Sciatic nerve (tissue), 2 donors: ENCODE measurements at places on chromosomes 13 and 19. TPM values are rescaled to one million over a fixed set of nuclear protein-coding genes. Genes with fewer than 3 reads are reported as not detected.

The URAD gene
- not detected for total RNA-seq

The FLT3LG gene
- total RNA-seq: 19.6 TPM

GRCh38 chr19:12695096-12695495, 1.3 kb downstream of the FBXW9 start:
- no peak for DNase-seq

The RPL28 gene
- total RNA-seq: 902 TPM

GRCh38 chr19:2724148-2724557, 3.0 kb upstream of the DIRAS1 start:
- no peak for DNase-seq

The KCNN4 gene
- 3.0 TPM for total RNA-seq

The NAT14 gene
- 11.5 TPM for total RNA-seq

GRCh38 chr13:103391936-103392335, 325.7 kb upstream of the SLC10A2 start:
- no peak for DNase-seq

The JOSD2 gene
- 33.6 TPM for total RNA-seq

The PIAS4 gene
- total RNA-seq: 33.4 TPM

DNA sequence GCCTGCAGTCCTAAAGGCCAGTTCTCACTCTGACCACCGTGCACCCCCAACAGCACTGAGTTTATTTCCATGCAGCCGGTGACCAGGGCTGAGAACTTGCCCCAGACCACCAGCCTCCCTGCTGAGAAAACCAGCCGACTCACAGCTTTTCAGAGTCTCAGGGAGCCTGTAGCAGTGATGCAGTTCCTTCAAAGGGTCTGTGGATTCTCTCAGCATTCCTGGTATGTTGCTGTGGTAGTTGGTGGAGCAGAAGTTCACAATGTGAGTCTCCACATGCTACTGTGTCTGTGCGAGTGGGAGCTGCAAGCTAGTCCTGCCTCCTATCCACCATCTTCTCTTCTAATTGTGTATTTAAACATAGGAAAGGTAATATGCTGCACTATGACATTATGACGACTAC, 254.9 kb upstream of the KLF12 start:
- no peak for DNase-seq

GRCh38 chr19:19403373-19403901, 2.0 kb upstream of the GATAD2A start:
- DNase-seq: no peak

The KRTDAP gene
- total RNA-seq: not detected

The TEKTIP1 gene
- 4.9 TPM for total RNA-seq

The FUT2 gene
- not detected for total RNA-seq

GRCh38 chr13:40662866-40663265, 3.6 kb downstream of the FOXO1 start:
- no peak for DNase-seq

The BBC3 gene
- total RNA-seq: 5.4 TPM
